Kidney capillary endothelial cell (primary cell): ENCODE measurements at places on chromosomes 4 and X.

DNA sequence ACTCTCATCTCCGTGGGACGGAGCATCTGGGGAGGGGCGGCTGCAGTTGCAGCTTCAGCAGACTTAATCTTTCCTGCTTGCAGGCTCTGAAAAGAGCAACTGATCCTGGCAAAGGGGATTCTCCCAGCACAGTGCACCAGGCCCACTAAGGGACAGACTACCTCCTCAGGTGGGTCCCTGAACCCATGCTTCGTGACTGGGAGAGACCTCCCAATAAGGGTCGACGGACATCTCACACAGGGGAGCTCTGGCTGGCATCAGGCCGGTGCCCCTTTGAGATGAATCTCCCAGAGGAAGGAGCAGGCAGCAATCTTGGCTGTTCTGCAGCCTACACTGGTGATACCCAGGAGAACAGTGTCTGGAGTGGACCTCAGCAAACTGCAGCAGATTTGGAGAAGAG, 303.3 kb upstream of the FGF16 start:
- DNase-seq = no peak

DNA sequence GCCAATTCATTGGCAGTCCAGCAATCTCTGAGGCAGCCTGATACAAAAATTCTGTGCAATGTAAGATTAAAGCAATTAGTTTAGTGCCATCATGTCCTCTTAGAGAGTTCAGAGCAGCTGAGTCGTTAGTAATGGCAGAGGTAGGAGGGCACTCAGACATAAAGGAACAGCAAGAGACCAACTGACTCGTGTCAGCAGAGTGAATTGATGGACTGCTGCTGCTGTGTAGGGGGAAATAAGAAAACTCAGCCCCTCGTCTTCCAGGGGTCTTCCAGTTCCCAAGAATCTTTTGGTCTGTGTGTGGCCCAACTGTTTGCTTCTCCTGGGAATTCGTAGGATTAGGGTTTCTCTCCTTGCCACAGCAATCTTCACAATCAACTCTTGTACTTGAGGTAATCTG, 100.9 kb downstream of the TTC29 start:
- DNase-seq = no peak

DNA sequence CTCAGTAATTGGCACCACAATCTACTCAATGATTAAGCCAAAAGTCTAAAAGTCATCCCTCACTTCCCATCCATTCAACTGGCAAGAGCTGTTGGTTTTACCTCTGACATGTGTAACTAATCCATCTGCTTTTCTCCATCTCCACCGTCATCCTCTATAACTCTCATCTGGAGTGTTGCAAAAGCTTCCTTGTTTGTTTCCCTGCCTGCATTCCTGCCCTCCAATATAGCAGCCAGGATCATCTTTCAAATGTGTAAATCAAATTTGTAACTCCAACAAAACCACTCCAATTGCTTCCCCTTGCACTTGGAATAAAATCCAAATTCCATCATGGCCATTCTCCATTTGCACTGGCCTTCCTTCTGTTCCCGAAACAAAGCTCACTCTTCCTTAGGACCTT, 4.3 kb upstream of the PLAC8 start:
- DNase-seq = no peak

GRCh38 chr4:144646523-144647094, 653 bp downstream of the HHIP start:
- DNase-seq = peak; percentile 53

- no peak for DNase-seq
These were observed 1671.6 kb upstream of the TENM3 start for GRCh38 chr4:180571516-180572055.

DNA sequence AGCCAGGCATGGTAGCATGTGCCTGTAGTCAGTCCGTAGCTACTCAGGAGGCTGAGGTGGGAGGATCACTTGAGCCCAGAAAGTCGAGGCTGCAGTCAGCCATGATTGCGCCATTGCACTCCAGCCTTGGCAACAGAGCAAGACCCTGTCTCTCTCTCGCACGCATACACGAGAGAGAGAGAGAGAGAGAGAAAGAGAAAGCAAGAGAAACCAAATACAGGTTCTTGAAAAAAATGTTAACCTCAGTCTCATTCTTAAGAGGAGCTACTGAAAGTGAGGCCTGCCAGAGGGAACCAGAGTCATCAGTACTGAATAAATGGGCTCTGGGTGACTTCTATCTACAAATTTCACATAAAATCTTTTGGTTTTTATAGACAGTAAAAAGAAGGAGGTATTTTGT, 42.9 kb downstream of the KIAA0232 start:
- no peak for DNase-seq

DNA sequence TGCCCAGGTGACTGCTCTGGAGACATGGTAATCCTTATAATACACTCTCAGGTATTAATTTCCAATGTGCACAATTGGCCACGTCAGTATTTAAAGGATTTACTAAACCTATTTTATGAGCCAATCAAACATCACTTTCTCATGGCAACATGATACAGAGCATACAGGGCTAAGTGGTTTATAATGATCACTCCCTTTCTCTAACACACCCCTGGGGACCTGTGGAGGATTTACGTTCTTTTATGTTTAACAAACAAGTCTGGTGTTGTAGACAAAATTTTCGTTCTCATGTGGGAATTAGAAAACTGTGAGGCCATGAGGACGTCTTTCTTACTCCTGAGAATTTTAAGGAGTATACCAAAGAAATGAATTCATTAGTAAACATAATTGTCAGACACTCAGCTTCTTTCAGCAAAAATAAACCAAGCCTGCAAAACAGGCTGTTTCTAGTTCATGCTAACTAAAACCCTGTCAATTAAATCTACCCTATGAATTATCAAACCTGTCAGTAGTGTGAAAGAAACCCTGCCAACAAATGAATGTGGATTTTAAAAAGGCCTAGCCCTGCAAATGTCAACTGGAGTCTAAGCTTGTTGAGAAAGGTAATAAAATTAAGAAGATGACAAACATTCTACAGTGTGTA, 155.8 kb downstream of the PDGFC start:
- DNase-seq = no peak

- DNase-seq = no peak
These were observed 20.9 kb downstream of the HMGB3 start for GRCh38 chrX:151004085-151004484.

- no peak for DNase-seq
These were observed 55.9 kb downstream of the EIF4E start for GRCh38 chr4:98873059-98873458.

DNA sequence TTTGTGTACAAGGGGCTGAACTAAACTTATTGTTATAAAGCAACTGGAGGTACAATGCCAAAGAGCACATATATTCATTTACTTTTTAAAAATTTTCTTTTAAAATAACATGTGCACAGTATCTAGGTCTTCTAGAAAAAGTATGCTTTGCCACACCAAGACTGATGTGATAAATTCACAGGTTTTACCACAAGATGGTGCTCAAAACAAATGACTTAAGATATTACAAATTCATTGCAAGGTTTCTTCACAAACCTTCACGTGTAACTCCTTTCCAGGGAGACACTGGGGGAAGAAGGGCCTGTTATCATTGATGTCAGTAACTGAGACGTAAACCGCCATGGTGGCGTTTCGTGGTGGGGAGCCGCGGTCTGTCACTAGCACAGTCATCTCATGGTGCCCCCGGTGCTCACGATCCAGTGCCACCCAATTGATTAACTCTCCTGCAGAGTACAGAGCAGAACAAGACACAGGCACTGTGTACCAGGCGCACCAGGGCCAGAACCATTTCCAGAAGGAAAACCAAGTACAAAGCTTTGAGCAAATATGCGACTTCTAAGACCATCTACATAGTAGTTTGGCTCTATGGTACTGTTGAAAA, 162.2 kb downstream of the DCHS2 start:
- peak; percentile 10 for DNase-seq

GRCh38 chr4:82508011-82508410, 53.8 kb downstream of the TMEM150C start:
- no peak for DNase-seq
